T-helper 2 cell treated with Interferon-gamma antibody and Interleukin-4, amounts not matched to agents 5 μg/mL and 100 μg/mL, for 36 hours (primary cell): ENCODE measurements at places on chromosomes 3 and 15.

GRCh38 chr3:124489506-124489905 lies 240.7 kb upstream of the UMPS start:
- DNase-seq, result no peak

DNA sequence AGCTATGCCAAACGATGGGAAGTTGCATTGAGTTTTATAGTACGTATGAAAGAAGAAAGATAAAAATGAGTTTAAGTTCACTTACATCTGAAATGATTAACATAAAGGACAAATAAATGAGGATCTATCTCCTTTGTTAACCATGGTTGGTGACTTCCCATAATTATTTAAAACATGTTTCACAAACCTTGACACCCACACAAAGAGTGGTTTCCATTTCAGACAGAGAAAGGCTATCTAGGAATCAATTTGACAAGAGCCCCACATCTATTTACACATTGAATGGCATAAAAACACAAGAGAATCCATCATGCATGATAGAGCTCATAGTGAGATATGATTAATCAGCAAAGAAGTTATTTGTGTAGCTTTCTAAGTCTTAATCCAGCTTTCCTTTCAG lies 14.2 kb upstream of the MTMR10 start:
- DNase-seq, result no peak

DNA sequence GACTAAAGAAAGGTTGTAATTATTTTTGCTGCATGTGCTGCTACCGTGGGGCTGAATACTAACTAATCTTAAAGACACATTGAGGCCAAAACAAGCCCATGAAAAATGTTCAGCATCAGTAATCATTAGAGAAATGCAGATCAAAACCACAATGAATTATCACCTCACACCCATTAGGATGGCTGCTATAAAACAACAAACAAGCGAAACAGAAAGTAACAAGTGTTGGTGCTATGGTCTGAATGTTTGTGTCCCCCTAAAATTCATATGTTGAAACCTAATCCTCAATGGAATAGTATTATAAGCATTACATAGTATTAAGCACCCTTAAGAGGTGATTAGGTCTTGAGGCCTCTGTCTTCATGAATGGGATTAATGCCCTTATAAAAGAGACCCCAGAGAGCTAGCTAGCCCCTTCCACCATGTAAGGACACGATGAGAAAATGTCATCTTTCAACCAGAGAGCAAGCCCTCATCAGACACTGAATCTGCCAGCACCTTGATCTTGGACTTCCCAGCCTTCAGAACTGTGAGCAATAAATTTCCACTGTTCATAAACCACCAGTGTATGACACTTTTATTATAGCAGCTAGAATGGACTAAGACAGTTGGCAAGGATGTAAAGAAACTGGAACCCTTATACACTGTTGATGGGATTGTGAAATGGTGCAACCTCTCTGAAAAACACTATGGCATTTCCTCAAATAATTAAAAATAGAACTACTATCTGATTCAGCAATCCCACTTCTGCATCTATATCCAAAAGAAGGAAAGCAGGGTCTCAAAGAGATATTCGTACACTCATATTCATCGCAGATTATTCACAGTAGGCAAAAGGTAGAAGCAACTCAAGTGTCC lies 76.1 kb downstream of the REC114 start:
- no peak for DNase-seq

- no peak for DNase-seq
These were observed 79.6 kb downstream of the SOX2 start for GRCh38 chr3:181791056-181791955.

- DNase-seq, result no peak
These were observed 12.9 kb downstream of the NR2F2 start for GRCh38 chr15:96343113-96344059.

DNA sequence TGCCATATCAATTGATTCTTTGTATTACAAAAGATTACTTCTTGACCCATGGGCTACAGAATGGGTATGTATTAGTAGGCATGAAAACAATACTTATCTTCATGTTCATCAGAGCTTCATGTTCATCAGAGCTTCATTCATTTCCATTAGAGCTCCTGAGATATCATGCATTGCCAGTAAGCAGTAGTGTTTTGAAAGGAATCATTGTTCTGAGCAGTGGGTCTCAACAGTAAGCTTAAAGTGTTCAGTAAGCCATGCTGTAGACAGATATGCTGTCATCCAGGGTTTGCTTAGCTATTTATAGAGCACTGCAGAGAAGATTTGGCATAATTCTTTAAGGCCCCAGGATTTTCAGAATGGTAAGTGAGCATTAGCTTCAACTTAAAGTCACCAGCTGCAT lies 596.1 kb downstream of the ZNF385D start:
- DNase-seq, result no peak

- peak; percentile 34 for DNase-seq
These were observed 818 bp downstream of the SLC4A7 start for GRCh38 chr3:27483117-27484014.

GRCh38 chr15:51096976-51097375 lies 2.3 kb upstream of the TNFAIP8L3 start:
- no peak for DNase-seq

GRCh38 chr3:160319322-160319721 lies 79.7 kb downstream of the IFT80 start:
- no peak for DNase-seq

DNA sequence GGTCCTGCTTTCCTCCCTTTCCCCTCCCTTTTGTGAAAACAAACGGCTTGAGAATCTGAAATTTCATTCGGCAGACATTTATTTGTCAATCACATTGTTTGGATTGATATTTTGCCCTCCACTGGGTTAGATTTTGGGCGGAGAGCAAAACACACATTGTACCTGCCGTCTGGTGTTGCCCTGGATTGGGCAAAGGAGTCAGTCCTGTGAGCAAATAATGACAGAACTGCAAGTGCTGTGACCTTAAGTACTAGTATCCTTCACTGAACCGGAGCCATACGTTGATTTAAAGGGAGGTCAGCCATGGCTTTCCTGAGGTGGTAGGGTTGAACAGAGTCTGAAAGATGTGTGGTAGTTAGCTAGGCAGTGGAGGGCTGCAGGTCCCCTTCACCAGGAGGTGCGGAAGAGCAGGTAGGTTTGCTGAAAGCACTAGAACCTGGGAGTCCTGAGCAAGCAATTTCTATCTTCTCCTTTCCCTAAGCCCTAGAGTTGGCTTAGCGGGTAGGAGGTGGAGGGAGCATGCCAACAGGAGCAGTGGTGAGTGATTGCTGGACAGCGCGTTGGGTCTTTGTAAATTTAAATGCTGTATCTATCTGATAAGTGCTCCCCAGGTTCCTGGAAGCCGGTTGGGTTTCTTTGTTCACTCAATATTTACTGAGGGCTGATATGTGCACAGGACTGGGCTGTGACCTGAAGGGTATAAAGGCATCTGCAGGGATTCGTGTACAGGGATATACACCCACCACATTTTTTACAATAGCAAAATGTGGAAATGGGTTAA lies 2.0 kb downstream of the PDIA5 start:
- no peak for DNase-seq

DNA sequence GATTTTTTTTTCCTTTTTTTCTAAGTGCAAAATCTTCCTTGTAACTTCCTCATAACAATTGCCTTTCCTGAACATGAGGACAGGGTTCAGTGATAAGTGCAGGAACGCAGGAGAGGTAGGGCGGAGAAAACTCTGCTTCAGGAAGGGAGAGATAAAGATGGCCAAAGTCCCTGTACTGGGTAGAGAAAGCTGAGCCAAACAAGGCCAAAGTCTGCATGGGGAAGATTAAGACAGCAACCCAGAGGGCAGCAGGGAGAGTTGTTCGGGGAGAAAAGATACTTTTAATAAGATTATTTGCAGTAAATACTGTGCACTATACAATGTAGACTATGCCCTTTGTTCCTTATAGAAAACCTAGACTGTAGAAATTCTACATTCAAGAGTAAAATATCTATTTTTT lies 55.4 kb upstream of the LRRFIP2 start:
- DNase-seq, result no peak

- DNase-seq, result no peak
These were observed 34.1 kb downstream of the SPATA12 start for GRCh38 chr3:57094575-57094974.

DNA sequence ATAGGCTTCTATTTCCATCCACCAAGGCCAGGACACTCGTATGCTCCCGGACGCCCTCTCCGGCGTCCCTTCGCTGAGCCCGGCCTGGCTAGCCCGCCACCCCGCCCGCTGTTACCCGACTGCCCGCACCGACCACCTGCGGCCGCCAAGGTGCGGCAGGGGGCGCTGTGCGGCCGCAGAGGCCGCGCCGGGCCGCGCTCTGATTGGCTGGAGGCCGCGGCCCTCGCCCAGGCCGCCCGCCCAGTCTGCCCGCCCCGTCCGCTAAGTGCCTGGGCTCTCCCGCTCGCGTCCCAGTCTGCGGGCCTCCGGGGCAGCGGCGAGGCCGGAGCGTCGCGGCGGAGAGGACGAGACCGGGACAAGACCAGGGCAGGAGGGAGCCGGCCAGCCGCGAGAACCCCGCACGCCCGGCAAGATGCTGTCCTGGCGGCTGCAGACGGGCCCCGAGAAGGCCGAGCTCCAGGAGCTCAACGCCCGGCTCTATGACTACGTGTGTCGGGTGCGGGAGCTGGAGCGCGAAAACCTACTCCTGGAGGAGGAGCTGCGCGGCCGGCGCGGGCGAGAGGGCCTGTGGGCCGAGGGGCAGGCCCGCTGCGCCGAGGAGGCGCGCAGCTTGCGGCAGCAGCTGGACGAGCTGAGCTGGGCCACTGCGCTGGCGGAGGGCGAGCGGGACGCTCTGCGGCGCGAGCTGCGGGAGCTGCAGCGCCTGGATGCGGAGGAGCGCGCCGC lies at the start of gene SYNM:
Gene SYNM (plus strand): TSS at position 293 of the 726 bp plus-strand sequence. CDS start 120 bp downstream, at position 413.
- DNase-seq, result peak; percentile 60

GRCh38 chr3:108511055-108511454 lies 659 bp upstream of the MYH15 start:
- DNase-seq, result no peak

DNA sequence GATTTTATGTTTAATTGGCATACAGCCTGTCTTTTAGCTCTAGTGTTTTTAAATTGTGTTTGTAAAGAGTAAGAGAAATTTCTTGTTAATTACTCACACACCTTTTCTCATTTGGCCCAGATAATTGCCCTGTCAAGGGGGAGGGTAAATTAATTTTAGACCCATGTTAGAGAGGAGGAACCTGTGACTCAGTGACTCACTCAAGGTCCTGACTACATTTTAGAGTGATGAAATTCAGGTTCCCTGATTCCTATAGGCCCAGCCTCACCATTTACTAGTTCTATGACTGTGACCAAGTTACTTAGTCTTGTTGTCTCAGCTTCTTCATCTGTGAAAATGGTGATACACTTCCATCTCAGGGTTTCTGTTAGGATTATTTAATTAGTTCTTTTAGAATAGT lies 125.2 kb upstream of the DPH6 start:
- DNase-seq, result no peak

DNA sequence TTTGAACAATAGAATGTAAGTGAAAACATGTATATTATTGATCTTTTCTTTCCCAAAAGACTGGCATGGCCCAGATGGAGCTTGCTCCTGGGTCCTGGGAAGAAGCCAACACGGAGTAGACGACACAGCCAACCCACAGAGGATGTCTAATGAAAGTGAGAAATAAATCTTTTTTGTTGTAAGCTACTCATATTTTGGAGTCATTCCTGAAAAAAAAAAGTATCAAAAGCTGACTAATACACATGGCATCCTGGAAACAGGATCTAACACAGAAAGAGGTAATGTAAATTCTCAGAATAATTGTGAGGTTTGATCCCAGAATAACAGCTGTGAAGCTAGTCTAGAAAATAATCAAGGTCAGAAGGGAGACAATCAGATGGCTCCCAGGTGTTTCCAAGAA lies 12.6 kb upstream of the FRMD5 start:
- DNase-seq, result no peak

DNA sequence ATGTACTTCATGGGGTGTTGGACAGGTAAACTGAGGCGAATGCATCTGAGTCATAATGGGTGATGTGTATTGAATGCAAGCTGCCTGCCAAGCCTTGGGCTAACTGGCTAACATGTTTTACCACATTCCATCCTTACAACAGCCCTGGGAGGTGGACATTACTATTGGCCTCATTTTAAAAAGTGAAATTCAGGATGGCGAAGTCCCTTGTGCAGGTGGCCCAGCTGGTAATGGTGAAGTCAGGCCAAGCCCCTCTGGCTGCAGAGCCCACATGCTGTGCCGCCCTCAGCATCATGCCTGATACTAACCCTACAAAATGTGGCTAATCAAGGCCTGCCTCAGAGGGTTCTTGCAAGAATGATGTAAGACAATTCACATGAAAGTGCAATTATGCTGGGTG lies 60.0 kb upstream of the CHD2 start:
- DNase-seq, result no peak

DNA sequence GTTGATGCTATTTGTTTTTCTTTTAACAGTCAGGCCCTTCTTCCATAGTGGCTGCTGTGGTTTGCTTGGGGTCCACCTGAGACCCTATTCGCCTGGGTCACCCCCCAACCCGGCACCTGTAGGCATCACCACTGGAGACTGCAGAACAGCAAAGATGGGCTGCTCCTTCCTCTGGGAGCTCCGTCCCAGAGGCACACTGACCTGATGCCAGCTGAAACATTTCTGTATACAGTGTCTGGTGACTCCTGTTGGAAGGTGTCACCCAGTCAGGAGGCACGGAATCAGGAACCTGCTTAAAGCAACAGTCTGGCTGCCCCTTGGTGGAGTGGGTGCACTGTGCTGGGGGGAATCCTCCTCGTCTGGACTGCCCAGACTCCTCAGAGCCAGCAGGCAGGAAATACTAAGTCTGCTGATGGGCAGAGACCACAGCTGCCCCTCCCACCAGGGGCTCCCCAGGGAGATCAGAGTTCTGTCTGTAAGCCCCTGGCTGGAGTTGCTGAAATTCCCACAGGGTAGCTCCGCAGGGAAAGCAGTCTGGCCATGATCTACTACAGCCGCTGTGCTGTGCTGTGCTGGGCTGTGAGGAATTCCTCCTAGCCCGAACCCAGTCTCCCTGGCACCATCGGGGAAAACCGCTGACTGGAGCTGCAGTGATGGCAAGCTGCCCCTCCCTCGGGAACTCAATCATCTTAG lies 248.2 kb downstream of the TBC1D5 start:
- DNase-seq, result no peak

GRCh38 chr3:113264283-113265131 lies 53.1 kb downstream of the BOC start:
- no peak for DNase-seq

GRCh38 chr3:42159147-42159546 lies 68.0 kb downstream of the TRAK1 start:
- no peak for DNase-seq

GRCh38 chr3:18669374-18669773 lies 244.2 kb upstream of the SATB1 start:
- peak; percentile 61 for DNase-seq
